Mesenteric fat pad (tissue), 1 donor: ENCODE measurements at places on chromosomes 1 and 21. TPM values are rescaled to one million over a fixed set of nuclear protein-coding genes. Genes with fewer than 3 reads are reported as not detected.

DNA sequence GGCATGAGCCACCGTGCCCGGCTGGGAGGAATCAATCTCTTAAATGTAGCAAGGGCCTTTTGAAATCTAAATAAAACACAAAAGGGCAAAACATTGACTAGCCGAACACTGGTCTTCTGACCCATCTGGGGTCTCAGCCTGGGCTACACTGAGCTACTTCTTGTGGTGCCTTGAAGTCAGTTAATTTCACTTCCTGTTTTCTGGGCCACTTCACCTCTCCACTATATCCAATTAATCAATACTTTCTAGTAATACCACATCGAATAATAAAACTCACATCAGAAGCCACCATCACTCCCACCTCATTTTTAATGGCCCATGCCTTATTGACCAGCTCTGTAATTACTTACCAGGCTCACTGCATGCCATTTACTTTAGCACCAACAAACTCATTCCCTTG lies 138.0 kb upstream of the SAMSN1 start:
- no peak for DNase-seq

- no peak for DNase-seq
Observed at GRCh38 chr1:74571493-74571800, 59.0 kb upstream of the LRRC53 start.

- DNase-seq, result no peak
Observed at GRCh38 chr1:150615346-150616201, 13.8 kb downstream of the ENSA start.

DNA sequence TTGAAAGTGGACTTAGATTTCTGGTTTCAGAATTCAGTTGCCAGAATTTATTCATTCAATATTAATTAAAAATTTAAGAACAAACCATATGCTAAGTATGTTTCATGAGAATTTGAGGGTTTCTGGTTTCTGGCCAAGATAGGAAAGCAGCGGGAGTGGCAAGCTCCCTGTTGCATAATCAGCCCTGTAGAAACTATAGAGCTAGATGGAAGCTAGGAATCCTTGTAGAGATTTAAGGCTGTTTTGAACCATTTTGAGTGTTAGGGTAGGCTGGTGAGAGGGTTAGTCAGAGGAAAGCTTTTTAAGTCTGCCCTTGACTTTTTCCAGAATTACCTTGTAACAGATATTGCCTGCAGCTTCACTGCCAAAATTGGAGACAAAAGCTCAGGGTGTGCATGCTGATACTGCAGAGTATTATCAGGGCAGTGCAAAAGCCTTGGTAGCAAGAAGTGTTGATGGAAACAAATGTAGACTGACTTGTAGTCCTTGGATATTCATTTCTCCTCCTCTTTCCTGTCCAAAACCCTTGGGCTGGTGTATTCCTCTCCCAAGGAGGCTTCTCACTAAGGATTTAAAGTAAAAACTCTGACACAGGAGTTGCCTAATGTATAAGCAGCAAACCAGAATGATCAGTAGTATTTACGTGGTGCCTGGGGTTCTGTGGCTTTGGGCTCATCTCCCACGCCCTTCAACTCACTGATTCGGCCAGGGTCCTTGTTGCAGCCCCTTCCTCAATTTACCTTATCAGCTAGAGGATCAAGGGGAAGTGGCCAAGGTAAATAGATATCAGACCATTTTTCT lies 12.6 kb upstream of the GIPC2 start:
- DNase-seq, result no peak

SLAMF8 gene
- total RNA-seq, result 11.3 TPM

CRTC2 gene
- 36.4 TPM for total RNA-seq

KLHDC9 gene
- total RNA-seq, result not detected
